Activated T-helper 2 cell treated with anti-CD3 and anti-CD28 coated beads, Interferon-gamma antibody, Interleukin-2, Interleukin-4, amounts not matched to agents 10 μg/mL and 5 μg/mL and 100 μg/mL, durations not matched to agents 14 hours and 24 hours and 36 hours (primary cell): ENCODE measurements at places on chromosomes 5 and 9. TPM values are rescaled to one million over a fixed set of nuclear protein-coding genes. Genes with fewer than 3 reads are reported as not detected.

DNA sequence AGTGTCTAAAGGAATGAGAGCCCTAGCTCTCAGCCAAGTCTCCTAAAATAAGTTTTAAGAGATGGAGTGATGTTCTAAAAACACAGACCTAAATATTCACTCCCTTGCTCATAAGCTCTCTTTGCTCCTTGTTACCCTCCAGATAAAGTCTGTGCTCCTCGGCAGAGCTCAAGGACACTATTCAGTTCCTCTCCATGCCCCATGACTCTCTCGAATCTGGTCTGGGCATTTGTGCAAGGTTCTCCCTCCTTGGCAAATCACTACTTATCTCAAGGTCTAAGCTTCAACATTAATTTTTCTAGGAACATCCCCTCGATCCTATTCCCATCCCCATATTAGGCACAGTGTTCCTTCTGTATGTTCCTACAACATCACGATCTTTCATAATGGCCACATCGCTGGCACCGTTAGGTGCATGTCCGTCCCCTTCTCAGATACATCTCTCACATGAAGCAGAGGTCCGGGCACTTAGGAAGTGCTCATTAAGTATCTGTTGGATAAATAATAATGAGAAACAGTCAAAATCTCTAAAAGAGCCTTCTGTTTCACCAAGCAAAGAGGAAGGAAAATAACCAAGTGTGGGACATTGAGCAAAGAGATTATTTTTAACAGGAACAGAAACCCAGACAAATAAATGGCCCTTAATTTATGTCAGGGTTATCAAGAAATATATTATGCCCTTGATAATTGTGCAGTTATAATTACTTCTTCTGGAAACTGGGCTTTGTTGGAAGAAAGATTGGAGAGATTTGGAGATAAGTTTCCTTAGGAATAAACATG, 85.9 kb upstream of the HTR4 start:
- no peaks in the 10 kb centered on the region for H3K36me3 ChIP-seq
- H3K4me3 ChIP-seq: no peak overlapping the region
- peaks cover 13% of the 10 kb centered on the region for H3K27me3 ChIP-seq
- no peaks in the 10 kb centered on the region for H3K4me1 ChIP-seq

RBM22 gene
- 65.2 and 71.7 TPM in 2 replicates for total RNA-seq

SLC46A2 gene
- not detected in 2 replicates for total RNA-seq

- H3K4me3 ChIP-seq: no peak overlapping the region
- H3K27ac ChIP-seq: no peak overlapping the region
- H3K36me3 ChIP-seq: no peaks in the 10 kb centered on the region
- H3K27me3 ChIP-seq: peaks cover 2% of the 10 kb centered on the region
These were observed 6.3 kb upstream of the SLC25A51 start for GRCh38 chr9:37910271-37910670.

SPINK6 gene
- not detected in 2 replicates for total RNA-seq
